ENCODE measurements at places on chromosomes 13 and 19.

- DNase-seq = no peak
Measured at GRCh38 chr19:5345895-5346386, 5.3 kb upstream of the PTPRS start.

DNA sequence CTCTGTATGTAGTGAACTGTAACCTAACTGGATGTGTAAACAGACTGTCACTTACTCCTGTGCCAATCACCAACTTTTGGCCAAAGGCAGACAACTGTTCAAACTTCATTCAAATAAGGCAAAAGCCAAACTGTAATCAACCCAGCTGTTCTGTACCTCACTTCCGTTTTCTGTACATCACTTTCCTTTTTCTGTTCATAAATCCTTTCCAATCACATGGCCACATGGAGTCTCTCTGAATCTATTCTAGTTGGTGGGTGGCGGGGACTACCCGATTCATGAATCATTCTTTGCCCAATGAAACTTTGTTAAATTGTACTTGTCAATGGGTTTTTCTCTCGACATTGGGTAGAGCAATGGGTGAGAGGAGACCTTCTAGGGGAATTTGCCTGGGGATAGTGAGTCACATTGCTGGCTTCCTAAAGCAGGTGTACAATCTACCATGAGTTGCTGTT is 178.3 kb upstream of the RFC3 start:
- no peak for DNase-seq

GRCh38 chr19:48635966-48636858 is 967 bp downstream of the DBP start:
- no peak for DNase-seq

GRCh38 chr19:8506402-8506957 is 4.0 kb upstream of the PRAM1 start:
- DNase-seq = peak; percentile 46

- DNase-seq = no peak
Measured at GRCh38 chr19:57829316-57829715, 783 bp upstream of the ZNF587B start.

All from spinal cord (tissue), 10 donors.